Right renal pelvis (tissue), 4 donors: ENCODE measurements at places on chromosomes 7 and 10.

GRCh38 chr7:81298951-81299666 is 380.3 kb upstream of the SEMA3C start:
- DNase-seq, result peak; percentile 12

DNA sequence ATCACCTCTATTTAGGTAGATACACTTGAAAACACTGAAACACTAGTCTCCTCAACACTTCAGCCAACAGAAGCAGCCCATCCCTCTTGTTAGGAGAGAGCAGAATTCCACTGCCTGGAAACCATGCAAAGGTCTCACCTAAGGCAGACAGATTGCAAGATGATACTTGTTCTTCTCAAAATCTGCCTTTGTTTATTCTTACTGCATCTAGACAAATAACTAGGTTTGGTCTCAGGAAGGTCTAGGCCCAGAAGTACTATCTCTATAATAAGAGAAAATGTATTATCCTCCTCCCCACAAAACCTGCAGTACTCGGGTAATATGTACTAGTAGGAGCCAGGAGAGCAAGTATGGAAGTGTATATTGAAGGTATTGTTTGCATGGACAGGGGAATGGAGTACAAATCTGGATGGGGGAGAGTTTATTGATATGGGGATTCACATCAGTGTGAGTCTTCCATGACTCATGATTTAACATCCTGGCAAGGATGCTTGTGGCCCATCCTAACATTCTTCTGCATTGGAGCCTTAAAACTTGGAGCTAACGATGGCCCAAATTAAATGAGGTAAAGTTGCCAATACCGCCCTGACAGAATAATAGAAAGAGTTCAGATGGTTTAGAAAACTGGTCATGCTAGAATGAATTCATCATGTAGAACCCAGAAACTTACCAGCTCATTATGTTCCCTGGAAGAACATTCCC is 109.2 kb downstream of the EPC1 start:
- no peak for DNase-seq

DNA sequence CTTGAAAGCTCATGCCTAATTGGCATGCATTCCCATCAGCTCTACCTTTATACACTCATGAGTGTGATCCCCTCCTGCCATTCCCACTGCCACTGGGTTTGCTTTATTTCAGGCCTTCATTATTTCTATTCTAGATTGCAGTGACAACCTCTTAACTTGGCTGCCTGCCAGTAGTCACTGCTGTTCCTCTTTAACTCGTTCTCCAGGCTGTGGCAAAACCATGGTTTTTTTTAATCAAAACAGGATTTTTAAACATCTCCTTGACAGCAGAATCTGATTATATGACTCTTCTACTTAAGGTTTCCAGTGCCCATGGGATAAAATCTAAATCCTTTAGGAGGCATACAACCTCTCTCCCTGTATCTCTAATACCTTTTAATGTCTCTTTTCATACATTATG is 223.7 kb upstream of the PCDH15 start:
- DNase-seq, result no peak

GRCh38 chr7:92669616-92670165 is 79.5 kb upstream of the FAM133B start:
- DNase-seq, result no peak

GRCh38 chr10:69491611-69492010 is 40.3 kb downstream of the TSPAN15 start:
- no peak for DNase-seq

- no peak for DNase-seq
Observed at GRCh38 chr7:130479716-130480400, 12.0 kb upstream of the MEST start.

DNA sequence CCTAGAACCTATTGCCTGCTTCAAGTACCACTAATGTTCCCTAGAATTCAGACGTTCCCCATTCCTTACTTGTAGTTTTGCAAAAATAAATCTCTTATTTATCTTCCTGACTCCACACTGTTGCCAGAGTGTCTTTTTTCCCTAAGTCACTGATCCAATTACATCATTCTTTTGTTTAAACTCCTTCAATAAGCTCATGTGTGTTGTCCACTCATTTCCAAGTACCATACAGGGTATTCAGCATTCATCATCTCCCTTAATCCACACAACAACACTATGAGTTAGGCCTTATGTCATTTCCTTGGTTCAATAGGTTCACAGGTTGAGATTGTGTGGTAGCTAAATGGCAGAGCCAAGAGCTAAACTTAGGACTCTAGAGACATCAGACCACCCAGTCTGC is 119.9 kb upstream of the RHOBTB1 start:
- DNase-seq, result no peak

- no peak for DNase-seq
Observed at GRCh38 chr7:150850273-150850672, 2.0 kb upstream of the AOC1 start.

GRCh38 chr7:93142127-93142526 is 6.1 kb downstream of the SAMD9L start:
- no peak for DNase-seq

GRCh38 chr10:123009105-123009820 is 457 bp downstream of the ACADSB start:
- no peak for DNase-seq

- DNase-seq, result no peak
Observed at GRCh38 chr7:33485747-33486493, 356.6 kb downstream of the BBS9 start.

DNA sequence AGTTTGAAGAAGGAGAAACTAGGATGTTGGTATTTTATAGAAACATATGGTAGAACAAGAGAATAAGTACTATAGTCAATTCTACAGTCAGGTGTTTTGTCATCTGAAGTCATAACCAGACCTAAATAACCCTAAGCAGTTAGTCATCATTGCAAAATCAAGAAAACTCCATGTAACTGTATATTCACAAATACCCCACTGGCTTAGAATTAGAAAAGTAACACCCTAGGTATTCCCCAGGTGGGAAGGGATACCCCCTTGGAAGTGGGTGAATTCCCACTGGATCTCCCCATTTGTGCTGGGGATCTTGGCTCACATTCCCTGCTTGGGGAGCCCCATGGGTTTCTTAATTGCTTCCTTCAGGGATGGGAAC is 45.9 kb upstream of the ITGB8 start:
- no peak for DNase-seq

GRCh38 chr10:78437407-78437768 is 403.7 kb downstream of the RPS24 start:
- DNase-seq, result no peak

- no peak for DNase-seq
Observed at GRCh38 chr10:98262571-98262970, 5.4 kb downstream of the LOXL4 start.

- DNase-seq, result no peak
Observed at GRCh38 chr7:127904670-127904985, 126.6 kb downstream of the LRRC4 start.

- no peak for DNase-seq
Observed at GRCh38 chr7:121082400-121083101, 94.0 kb downstream of the CPED1 start.

GRCh38 chr10:125201108-125201524 is 40.8 kb upstream of the CTBP2 start:
- DNase-seq, result no peak

- no peak for DNase-seq
Observed at GRCh38 chr10:113616244-113617074, 47.4 kb downstream of the NRAP start.

DNA sequence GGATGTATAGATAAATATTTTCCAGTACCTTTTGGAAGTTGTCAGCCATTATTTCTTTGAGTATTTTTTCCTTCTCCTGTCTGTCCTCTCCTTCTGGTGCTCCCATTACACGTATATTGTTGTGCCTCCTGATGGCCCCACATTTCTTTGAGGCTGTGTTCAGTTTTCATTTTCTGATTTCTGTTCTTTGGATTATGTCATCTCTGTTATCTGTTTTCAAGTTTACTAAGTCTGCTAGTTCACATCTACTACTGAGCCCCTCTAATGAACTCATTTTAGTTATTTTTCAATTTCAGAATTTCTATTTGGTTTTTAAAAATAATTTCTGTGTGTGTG is 16.3 kb downstream of the RBM33 start:
- no peak for DNase-seq

GRCh38 chr10:118927321-118927720 is 102.2 kb upstream of the NANOS1 start:
- DNase-seq, result no peak

- no peak for DNase-seq
Observed at GRCh38 chr7:92614660-92615174, 24.5 kb upstream of the FAM133B start.

DNA sequence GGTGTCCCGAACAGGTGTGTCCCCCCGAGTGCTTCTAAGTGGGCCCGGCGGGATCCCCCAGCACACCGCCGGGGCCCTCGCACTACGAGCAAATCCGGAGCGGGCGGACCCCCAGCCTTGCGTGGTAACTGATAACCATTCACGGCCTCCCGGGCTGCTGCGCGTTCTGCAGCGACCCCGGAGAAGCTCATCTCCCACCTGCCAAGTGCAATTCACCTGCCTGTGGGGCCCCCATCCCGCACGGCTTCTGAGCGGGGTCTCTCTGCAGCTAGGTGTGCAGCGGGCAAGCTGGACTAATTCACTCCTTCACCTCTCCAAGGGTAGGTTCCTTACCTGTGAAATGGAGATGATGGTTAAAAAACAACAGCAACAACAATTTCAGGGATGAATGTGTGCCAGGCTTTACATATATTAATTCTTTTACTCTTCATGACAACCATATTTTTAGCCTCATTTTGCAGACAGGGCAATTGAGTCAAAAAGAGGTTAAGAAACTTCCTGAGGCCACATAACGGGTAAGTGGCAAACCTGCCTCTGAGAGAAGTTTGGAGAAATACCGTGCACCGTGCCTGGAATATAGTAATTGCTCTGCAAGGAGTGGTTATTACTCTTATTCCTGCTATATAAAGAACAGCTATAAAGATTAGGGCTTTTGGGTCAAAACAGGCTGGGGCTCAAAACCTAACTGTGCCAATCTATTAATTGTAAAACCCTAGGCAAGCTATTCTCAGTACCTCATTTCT is 652 bp upstream of the PODXL start:
- no peak for DNase-seq

GRCh38 chr7:89837515-89837914 is 316.8 kb upstream of the STEAP1 start:
- no peak for DNase-seq

DNA sequence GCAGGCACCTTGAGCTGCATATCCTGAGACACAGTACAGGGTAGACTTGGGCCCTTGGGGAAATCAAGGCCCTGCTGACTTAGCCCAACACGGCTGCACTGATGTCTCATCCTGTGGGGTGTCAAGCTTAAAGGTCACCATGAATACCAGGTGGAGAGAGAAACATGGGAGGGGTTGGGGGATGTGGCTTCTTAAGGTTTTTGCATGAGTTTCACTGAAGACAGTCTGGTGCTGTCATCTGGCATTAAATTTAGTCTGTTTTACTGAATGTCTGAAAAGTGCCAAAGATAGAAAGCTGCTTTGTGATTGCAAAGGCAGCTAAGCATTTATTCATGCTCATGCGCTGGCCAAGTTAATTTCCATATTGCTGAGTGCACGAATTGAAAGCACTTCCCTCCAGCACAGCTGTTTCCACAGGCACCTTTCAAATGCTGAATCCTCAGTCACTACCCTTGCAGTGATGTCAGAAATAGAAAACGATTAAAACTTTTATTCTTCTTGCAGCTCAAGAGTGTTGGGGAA is 102.1 kb downstream of the OSBPL3 start:
- DNase-seq, result no peak

DNA sequence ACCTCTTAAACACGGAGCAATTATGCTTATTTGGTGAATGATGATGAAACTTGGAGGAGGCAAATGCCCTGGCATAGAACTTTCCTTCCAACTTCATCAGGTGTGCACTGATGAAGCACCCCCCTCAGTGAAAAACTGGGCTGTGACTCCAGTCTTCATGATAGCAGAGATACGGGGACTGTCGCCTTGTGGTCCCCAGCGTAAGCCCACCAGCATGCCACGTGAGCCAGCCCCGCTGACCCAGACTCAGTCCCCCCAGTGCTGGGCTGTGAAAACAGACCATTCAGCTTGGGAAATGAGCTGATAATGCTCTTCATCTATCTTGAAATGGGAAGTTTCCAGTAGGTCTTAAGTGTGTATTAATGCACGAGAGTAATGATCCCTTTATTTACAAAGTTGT is 177.0 kb downstream of the SNX10 start:
- DNase-seq, result no peak

- DNase-seq, result no peak
Observed at GRCh38 chr10:8043569-8044306, 10.8 kb upstream of the GATA3 start.

- DNase-seq, result no peak
Observed at GRCh38 chr7:141949451-141949850, 2.7 kb upstream of the CLEC5A start.

DNA sequence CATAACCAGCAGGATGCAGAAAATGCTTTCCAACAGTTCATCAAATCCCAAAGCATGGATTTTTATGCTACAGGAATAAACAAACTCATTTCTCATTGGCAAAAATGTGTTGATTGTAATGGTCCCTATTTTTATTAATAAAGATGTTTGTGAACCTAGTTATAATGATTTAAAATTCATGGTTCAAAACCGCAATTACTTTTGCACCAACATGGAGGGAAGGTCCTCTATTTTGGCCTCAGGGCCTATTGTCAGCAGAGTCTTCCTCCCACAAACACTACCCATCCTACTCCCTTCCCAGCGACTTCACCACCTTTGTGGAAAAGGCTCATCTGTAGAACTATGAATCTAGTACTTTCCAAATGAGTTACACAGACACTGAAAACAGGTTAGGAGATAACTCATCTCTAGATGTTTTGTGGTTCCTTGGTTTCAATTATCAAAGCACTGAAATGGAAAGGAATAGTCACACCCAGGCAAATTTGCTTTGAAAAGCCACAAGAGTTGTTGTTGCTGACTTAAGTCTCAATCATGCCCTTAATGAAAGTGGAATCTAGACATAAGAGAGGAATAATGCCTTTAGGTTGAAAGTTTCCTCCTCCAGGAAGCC is 59.4 kb upstream of the FRMD4A start:
- no peak for DNase-seq

DNA sequence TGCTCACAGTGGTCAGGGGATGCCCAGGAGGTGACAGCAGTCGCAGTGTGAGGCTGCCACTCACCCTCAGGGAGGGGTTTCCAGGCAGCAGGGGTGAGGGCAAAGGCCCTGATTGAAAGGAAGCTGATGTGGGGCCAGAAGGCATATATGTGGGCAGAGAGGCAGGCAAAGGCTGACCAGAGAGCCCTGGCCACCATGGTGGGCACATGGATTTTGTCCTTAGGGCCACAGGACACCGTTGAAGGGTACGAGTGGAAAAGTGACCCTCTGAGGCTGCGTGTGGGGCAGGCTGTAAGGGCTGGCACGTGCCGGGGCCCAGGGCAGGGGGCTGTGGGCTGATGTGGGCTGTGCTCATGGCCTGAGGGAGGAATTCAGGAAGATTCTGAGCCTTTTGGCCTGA is 57.5 kb upstream of the ZNF32 start:
- no peak for DNase-seq

GRCh38 chr7:85833066-85833465 is 646.2 kb upstream of the SEMA3D start:
- DNase-seq, result no peak

GRCh38 chr10:49230004-49230403 is 41.8 kb upstream of the TMEM273 start:
- DNase-seq, result no peak

DNA sequence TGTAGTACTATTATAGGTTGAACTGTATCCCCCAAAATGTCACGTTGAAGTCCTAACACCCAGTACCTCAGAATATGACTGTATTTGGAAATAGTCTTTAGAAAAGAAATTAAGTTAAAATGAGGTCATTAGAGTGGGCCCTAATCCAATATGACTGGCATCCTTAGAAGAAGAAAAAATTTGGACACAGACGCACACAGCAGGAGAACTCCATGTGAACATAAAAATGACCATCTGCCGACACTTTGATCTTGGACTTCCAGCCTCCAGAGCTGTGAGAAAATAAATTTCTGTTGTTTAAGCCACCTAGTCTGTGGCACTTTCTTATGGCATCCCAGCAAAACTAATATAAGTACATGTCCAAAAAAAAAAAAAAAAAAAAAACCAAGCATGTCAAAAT is 225.8 kb downstream of the PARD3 start:
- DNase-seq, result no peak
